ENCODE measurements at places on chromosomes 3 and 15.
A peak's percentile ranks its signal among the peaks of the same experiment; 100 is the strongest.

- DNase-seq = no peak
Measured at GRCh38 chr3:55164876-55165275, 237.0 kb upstream of the LRTM1 start.

- no peak for DNase-seq
Measured at GRCh38 chr3:454986-455385, 258.4 kb downstream of the CHL1 start.

DNA sequence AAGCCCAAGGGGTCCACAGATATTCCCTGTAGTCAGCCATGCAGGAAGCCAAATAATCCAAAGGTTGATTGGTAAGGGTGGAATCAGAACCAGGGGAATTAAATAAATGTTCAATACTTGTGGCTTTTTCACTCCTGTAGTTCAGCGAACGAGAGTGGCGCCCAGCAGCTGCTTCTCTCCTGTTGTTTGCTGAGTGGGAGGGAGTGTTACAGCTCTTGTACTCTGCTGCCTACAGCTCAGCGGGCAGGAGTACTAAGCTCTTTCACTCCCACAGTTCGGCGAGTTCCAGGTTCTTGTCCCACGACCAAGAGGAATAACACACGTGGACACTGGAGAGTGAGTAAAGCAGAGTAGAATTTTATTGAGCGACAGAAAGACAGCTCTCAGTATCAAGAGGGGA is 105.9 kb downstream of the MOBP start:
- DNase-seq = no peak

DNA sequence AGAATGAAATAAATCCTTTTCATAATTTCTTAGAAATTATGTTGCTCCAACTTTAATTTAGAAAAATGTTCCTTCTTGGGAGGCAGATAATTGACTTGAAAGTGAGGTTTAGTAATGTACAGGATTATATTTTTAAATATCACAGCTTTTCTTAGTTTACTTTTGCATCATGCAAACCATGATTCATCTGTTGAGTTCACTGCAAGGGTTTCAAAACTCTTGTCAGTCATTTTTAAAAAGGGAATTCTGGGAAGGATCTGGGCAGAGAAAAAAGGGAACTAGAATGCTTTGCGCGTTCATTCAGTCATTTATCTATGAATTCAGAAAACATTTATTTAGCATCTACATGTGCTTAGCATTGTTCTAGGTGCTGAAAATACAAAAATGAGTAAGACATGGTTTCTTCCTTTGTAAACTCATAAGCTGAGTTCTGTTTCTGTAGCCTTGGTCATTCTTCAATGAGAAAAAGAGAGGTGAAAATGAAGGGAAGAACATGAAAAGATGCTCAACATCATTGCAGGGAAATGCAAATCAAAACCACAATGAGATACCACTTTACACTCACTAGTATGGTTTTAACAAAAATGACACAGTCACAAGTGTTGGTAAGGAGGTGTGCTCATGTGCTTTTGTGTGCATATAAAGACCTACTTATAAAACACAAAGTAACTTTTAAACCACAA is 209.1 kb downstream of the NR1D2 start:
- DNase-seq = no peak

- DNase-seq = no peak
Measured at GRCh38 chr15:32659340-32660155, 18.0 kb downstream of the SCG5 start.

DNA sequence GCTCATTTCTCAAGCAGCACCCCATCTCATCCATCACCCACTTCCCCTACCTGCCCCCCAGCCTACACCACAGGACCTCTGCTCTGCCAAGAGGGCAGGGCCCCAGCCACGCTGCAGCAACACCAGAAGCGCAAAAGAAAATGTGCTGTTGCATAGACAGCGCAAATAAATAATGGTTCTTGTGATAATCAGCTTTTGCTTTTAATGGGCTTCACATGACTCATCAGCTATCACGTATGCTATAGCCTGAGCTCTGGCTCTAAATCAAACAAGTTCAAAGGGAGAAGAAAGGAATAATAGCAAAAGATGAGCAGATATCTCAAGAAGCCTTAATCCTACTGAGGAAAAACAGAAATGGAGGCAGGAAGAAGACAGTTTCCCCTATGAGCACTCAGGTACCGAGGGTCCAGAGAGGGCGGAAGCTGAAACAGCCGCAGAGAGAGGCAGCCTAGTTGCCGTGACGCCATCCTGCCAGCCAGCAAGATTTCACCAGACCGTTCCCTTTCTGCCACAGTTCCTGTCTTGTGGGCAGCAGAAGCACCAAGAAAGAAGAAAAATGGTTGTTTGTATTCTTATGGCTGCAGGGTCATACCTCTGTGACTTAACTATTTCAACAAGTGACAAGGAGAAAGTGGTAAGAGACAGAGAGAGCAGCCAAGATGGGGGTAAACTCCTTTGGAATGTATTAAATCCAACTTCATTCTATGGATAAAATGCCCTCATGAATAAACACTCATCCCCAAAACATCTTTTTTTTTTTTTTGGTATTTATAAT is 22.0 kb downstream of the RAB27A start:
- DNase-seq = no peak

DNA sequence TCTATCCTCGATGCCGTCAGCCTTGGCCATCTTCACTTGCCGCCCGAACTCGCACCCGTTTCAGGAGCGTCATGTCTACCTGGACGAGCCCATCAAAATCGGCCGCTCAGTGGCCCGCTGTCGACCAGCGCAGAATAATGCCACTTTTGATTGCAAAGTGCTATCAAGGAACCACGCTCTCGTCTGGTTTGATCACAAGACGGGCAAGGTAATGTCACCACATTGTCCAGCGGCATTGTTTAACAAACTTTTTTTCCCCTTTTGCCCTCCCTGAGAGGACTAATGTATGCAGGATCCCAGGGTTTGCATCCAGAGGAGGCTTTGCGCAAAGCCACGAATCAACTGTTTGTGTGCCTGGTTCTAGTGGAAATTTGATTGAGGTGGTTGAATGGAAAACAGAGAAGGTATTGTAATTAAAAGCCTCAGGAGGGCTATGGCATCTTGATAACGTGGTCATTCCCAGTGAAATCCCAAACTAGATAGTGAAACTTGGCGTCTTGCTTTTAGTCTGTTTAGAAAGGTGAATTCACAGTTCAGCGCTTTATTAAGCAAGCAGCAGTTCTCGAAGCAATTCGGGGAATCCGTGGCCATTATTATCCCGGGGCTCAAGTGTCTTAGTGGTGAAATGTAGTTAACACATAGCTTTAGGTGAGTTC is 1.7 kb downstream of the SLMAP start:
- DNase-seq = no peak

DNA sequence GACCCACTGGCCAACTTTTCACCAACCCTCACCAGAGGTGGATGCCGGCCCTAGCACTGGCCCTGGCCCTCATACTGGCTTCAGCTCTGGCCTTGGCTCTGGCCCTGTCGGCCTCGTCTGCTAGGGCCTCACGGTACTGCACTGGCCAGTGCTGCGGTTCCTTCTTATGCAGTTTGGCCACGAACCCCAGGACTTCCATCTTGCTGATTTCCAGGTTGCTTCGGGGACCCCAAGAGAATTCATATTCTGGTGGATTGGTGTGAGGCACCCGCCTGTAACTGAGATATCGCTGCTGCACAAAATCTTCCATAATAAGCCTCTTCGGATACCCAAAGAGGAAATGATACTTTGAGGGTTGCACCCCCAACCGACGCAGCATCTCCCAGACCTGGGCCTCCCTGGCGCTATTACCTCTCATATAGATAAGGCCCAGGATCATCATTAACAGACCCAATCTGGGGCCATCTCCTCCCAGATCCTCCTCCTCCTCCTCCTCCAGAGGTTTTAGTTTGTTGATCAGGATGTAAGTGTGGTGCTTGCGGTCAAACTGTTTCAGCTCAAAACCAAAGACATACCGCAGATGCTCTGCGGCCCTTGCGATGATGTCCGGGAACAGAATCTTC is 883 bp downstream of the MAGEF1 start:
- no peak for DNase-seq

DNA sequence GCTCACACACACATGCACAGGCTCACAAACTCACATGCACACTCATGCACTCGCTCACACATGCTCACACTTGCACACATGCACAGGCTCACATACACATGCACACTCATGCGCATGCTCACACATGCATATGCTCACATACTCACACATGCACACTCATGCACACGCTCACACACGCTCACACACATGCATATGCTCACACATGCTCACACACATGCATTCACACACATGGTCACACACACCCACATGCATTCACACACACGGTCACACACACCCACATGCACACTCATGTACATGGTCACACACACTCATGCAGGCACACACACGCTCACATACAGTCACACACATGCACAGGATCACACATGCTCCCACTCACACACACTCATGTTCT is 132.8 kb upstream of the SMAD3 start:
- DNase-seq = no peak

GRCh38 chr3:53191836-53192480 is 30.9 kb downstream of the PRKCD start:
- DNase-seq = no peak

DNA sequence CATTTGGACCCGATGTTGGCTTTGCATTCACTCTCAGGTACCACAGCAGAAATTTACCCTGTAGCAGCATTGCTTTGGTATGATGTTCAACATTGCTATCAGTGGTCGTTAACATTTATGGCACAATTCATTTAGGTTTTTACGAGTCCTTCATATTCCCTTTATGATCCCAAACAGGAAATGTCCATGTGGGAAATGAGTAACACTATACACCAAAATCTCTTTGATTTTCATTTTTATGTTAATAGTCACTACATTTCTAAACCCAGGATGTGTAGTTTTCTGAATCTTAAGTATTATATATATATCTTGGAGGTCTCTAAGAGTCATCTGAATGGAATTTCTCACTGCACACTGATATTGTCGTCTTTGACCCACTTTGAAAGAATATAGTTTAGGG is 78.5 kb upstream of the RBMS3 start:
- DNase-seq = no peak

- peak; percentile 5 for DNase-seq
Measured at GRCh38 chr15:69161079-69161877, 843 bp downstream of the GLCE start.

GRCh38 chr15:84981711-84982300 is at the start of gene PDE8A:
TSS of gene PDE8A (plus strand) at chr15:84981856. CDS start at chr15:84982163, 307 bp downstream.
- peak; percentile 7 for DNase-seq

DNA sequence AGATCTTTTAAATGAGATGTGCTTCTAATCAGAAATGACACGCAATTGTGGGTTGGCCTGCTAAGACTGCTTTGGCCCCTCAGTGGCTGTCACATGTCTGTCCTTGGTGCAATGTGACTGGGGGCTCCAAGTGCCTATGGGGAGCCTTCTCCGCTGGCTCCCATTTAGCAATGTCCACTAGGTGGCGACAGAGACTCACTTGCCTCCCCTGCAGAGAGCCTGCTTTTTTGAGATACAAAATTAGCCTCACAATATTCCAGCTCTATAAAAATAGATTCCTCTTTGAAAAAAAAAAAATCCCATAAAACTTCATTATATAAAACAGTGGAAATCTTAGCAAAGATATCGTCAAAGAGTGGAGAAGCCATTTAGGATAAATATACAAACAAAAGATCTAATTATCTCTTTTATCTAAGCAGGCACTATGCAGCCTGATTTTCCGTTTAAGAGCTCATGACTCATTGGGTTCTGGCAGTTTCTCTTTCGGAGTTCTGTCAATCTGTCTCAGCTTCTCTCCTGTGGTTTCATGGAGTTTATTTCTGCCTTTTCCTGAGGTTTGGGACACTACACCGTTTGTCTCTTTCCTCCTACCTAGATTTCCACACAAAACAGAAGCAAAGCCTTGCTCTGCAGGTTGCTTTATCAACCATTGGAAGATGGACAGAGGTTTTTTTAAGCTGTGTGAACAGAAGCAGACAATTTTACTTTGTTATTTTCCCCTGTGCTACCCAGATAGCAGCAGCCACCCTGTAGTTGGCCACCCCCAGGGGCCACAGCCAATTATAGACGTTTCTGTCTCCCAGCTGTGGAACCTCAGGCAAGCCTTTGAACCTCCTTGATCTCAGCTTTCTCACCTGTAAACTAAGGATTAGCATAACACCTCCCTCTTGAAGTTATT is 68.4 kb upstream of the TNFAIP8L3 start:
- peak; percentile 32 for DNase-seq

DNA sequence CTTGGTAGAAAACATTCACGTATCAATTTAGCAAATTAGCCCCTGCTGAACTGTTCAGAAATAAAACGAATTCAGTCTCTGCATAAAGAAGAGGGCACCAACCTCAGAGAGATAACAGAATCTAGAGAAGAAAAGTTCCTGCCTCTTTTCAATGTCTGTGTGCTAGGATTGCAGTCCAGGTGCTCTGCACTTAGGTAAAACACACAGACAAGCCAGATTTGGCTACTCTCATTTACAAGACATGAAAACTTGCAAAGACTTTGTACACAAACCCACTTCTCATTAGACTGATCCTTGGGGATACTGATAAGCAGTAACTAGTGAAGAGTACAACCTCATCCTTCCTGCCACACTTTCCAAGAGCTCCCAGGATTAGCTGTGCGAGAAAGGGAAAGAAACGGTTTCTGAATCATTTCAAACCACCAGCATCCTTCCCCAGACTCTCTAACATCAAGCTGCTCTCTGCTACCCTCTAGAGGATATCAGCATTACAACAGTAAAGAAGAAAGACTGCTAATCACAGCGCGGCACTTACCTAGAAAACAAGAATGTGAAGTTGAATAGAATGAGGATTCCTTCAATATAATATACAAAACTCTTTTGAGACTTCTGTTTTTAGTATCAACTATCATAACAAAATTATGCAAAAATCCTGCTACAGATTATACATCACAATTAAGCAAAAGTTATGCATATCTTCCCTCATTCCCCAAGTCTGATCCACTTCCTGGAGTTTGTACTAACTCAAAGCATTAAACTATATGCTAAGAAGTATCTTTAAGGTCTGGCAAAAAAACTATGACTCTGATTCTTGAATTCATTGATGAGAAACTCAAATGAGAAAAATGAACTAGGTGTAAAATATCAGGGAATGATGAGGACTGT is 306.4 kb downstream of the MAGI1 start:
- DNase-seq = no peak

- DNase-seq = no peak
Measured at GRCh38 chr3:10196389-10197052, 31.8 kb downstream of the IRAK2 start.

- DNase-seq = no peak
Measured at GRCh38 chr15:59866642-59867041, 137.5 kb upstream of the FOXB1 start.

DNA sequence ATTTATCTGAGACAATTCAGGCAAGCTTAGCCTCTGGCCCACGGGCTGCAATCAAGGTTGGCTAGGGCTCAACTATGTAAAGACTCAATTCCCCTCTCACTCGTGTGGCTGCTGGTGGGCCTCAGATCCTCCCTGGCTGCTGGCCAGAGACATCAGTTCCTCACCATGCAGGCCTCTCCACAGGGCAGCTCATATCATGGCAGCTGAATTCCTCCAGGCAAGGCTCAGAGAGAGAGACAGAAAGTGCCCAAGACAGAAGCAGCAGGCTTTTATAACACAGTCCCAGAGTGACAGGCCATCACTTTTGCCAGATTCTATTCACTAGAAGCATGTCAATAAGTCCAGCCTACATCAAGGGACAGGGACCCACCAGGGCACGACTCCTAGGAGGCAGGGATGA is 63.2 kb downstream of the XXYLT1 start:
- DNase-seq = no peak

- no peak for DNase-seq
Measured at GRCh38 chr3:55988905-55989304, 479.4 kb downstream of the ERC2 start.

- no peak for DNase-seq
Measured at GRCh38 chr15:68272721-68273271, 4.7 kb upstream of the FEM1B start.
